GM12891 (cell line): ENCODE measurements at places on chromosomes 12 and 14.
A peak's percentile ranks its signal among the peaks of the same experiment; 100 is the strongest.

GRCh38 chr14:54627540-54628363 is 60.8 kb downstream of the SAMD4A start:
- DNase-seq: peak; percentile 28

DNA sequence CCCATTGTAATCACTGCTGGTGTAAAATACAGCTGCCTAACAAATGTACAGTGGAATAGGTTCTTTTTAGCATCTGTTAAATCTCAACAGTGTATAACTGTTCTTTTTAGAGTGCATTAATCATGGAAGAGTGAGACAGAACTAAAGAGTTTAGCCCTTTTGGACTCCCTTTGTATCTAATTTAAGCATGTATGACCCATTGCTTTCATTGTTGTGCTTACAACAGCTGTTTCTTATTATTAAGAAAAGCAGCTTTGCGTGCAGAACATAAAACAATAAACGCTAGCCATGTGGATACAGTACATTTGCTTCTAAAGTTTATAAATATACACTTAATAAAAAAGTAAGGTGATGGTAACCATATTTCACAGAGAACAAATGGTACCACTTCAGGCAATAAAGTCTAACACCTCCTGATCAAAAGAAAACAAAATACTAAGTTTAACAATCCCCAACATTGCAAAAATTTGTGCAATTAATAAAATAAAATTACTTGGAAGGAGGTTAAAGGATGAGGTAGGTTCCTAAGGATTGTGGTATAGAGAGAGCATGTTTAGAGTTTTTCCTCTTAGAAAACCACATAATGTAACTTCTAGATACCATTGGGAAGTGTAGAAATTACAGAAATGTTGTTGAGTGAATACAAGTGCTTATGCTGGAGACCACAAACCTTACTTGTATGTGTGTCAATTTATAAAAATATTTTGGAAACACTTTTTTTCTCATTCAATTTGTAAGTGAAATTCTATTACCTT is 448.7 kb downstream of the SLC6A15 start:
- DNase-seq: no peak

DNA sequence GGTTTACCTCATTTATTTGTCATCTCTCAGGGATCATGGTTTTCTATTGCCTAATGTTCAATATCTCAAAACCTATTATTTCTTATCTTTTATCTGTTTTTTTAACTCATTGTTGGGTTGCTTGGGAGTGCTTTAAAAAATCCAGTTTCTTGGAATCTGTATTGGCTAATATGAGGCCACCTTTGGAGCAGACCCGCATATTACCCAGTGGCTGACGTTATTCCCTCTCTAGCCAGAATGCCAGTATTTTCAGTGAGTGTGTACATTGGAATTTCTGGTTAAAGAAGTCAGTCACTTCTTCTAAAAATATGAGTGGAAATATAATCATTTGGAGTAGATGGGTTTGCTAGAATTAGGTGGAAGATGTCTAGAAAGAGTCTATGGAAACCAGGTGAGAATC is 38.3 kb downstream of the PRMT8 start:
- DNase-seq: no peak

DNA sequence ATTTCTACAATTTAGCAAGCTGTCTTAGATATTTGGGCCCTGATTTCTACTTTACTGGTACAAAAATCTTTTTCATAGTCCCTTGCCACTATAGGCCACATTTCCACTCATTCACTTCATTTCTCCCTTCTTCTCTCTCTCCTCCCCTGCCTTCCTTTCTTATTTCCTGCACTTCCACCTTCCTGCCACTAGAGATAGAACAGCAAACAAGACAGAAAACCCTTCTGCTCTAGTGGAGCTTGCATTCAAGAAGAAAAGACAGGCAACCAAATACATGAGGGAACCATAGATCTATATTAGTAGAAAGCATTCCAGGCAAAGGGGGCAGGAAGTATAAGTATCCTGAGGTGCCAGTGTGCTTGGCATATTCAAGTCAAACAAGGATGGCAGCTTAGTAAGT is 623.5 kb downstream of the FLRT2 start:
- no peak for DNase-seq

- DNase-seq: no peak
These were observed 1368.4 kb upstream of the TMEM132C start for GRCh38 chr12:126898562-126898961.

DNA sequence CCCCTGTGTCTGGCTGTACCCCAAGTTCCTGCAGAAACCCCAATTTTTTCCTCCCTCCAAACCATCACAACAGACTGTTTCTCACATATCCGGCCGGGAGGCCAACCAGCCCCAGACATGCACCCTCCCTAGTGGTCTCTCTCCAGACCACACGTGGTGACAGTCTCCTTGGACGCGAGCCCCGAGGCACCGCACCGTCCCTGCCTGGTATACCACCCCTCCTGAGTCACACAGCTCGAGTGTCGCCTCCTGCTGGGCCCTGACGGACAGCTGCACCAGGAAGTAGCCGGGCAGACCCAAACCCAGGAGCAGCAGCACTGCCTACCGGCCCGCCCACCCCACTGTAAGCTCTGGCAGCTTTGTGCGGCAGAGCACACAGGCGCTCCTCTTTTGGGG is 97.4 kb downstream of the RFLNA start:
- peak; percentile 76 for DNase-seq

DNA sequence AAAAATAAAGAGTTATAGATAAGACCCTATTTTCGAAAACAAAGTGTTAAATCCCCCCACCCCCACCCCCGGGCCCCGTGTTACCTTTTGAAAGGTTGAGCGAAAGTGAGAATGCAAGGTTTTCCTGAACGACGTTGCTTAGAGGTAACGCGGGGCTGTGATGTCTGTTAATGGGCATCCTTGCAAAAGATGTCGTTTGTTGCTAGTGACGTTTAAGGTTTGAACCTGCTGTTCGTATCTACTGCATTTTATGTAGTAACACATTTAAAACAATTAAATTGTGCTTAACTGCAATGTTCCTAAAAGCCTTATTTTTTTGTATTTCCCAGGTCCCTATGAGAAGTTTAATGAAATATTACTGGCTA is 1.2 kb downstream of the CPSF6 start:
- no peak for DNase-seq

GRCh38 chr14:98370352-98370751 is 901.6 kb downstream of the BCL11B start:
- DNase-seq: no peak

DNA sequence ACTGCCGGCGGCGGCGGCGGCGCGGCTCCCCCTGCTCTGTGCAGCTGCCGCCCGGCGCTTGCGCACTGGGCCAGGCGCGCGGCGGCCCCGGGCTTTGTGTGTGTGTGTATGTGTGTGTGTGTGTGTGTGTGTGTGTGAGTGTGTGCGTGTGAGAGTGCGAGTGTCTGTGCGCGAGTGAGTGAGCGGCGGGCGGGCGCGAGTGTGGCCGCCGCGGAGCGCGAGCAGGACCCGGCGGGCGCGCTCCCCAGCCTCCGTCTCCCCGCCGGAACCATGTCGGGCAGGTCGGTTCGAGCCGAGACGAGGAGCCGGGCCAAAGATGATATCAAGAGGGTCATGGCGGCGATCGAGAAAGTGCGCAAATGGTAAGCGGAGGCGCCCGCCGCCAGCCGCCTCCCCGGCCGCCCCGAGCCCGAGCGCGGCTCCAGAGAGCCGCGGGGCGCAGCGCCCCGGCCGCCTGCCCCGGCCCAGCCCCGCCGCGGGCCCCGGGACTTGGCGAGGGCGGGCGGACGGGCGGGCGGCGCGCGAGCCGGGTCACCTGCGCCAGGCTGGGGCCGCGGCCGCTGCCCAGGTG is at the start of gene BCL7A:
BCL7A (plus strand) TSS at position 63 of the 571 bp plus-strand sequence; CDS start at position 271, 208 bp downstream.
- DNase-seq: no peak

- no peak for DNase-seq
These were observed 208.3 kb downstream of the GXYLT1 start for GRCh38 chr12:41936333-41936732.
